ENCODE measurements at places on chromosomes 16 and 17.

GRCh38 chr17:44914698-44915271 lies 515 bp downstream of the GFAP start:
- no peak for DNase-seq

GRCh38 chr16:54098247-54098646 lies 188.3 kb downstream of the IRX3 start:
- DNase-seq, result no peak

GRCh38 chr17:33981711-33982601 lies 273.1 kb upstream of the CCL2 start:
- DNase-seq, result no peak

GRCh38 chr17:10048629-10049350 lies 143.7 kb upstream of the RCVRN start:
- peak; percentile 95 for DNase-seq

DNA sequence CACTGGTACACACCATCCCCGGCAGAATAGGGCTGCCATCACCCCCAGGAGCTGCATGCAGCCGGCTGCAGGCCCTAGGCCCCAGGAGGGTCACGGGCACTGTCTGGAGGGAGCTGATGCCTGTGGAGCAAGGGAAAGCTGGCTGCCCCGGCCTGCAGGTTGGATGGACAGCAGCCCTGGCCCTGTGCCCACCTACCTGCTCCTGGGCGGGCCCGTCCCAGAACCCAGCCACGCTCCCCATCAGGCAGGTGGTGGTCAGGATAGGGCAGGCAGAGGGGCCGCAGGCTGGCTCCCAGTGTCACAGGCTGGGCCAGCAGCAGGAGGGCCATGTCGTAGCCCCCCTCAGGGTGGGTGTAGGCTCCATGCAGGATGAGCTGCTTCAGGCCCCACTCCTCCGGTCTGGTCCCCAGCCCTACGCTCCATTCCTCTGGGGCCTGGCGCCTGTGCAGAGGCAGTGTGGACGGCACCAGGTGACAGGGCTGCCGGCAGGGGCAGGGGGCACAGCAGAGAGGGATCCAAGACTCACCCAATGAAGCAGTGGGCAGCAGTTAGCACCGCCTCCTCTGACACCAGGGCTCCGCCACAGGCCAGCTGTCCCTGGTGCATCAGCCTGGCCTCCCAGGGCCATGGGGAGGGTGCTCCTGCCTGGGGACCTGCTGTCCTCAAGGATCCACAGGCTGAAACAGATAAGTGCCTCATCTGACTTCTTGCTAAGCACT lies 4.0 kb downstream of the PRSS53 start:
- no peak for DNase-seq

DNA sequence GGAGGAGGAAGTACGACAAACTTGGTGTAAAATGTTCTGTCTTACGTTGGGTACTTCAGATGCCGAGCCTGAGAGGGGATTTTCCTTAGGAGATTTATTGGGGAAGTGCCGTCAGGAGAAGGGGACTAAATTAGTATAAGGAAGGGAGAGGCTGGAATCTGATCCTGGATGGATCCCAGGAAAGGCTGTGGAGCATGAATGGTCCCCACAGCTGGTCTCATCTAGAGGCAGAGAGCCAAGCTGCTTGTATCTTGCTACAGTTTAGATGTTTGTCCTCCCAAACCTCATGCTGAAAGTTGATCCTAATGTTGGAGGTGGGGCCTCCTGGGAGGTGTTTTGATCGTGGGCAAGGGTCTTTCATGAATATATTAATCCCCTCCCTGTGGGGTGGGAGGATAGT lies 798.4 kb upstream of the EEF2KMT start:
- no peak for DNase-seq

- DNase-seq, result peak; percentile 37
These were observed 775.9 kb upstream of the GOT2 start for GRCh38 chr16:59510008-59510424.

DNA sequence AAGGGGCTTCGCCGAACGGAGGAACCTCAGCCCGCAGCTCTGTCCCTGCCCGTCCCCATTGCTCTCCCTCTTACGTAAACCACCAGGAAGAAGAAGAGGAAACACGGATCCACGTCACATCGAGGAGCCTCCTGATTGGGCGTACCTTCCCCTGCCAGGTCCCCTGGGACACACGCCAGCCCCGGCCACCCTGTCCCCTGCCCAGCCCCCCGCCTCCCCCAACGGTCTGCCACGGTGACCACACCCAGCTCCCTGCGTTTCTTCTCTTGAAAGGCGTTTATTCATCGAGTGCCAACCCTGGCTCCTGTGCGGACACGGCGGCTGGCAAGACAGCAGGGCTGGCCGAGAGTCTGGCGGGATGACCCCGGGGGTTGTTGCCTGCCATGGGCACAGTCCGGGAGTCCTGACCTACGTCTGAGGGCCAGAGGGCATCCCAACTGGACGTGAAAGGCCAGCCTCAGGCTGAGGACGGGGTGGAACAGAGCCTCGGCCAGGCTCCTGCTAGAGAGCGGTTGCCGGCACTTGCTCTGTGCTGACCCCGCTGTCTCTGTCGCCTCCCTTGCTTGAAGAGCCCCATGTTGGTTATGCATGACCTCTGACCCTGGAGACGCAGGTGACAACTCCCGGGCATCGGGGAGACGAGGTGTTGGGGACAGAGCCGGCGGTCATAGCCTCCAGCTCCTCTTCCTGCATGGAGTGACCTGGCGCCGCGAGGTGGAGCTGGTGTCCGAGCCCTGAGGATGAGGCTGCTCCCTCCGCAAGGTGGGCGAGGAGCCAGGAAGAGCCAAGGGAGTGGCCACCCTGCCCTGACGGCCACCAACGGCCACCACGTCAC lies 40.5 kb upstream of the ACSF3 start:
- DNase-seq, result peak; percentile 36

DNA sequence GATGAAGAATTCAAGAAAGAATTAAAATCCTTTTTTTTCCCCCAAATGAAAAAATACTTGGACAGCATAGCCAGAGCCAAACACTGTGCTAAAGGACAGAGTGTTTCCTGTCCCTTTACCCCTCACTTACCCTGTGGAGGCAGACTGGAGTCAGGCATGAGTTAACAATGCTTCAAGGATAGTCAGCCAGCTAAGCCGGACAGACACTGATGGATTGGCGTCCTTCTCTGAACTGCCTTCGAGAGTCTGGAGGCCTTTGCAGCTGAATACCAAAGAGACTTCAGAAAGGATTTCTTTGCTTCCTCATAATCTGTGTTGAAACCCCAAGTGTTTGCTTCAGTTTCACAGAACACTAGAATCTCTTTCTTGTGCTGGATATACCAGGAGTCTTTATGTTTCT lies 4.6 kb downstream of the METTL9 start:
- no peak for DNase-seq

GRCh38 chr16:49350265-49351095 lies 23.1 kb upstream of the C16orf78 start:
- DNase-seq, result peak; percentile 47

DNA sequence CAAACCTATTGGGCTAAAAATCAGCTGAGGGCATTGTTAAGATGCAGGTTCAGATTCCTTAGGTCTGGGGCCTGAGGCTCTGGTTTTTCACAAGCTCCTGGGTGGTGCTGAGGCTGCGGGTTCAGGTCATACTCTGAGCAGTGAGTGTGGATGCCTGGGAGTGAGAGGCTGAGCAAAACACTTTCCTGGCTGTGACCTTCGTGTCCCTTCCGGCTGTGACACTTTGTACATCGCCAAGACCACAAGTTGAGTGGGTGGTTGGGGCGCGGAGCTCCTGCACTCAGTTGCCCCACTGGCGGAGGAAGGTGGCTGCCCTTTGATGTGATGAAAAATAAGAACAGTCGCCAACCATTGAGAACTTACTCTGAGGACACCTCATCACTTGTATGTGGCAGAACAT lies 24.8 kb downstream of the CCR7 start:
- no peak for DNase-seq

DNA sequence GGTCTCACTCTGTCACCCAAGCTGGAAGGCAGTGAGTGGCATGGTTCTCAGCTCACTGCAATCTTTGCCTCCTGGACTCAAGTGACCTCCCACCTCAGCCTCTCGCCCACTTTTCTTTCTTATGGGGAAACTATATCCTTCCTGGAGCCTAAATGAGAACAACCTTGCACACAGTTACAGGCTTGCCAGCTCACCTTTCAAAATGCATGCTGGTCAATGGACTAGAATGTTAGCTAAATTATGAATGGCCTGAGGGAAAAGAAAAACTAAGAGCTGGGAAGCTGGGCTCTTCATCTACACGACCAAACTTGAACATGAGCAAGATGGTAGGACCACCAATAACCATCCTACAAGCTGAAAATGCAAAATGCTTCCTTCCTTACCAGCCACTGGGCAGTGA lies 10.6 kb upstream of the LHX1 start:
- DNase-seq, result no peak

Data from putamen (tissue), 1 donor.